ENCODE measurements at places on chromosomes 4 and X.

- no peak for DNase-seq
Observed at GRCh38 chrX:154695911-154696675, 42.7 kb upstream of the CTAG2 start.

DNA sequence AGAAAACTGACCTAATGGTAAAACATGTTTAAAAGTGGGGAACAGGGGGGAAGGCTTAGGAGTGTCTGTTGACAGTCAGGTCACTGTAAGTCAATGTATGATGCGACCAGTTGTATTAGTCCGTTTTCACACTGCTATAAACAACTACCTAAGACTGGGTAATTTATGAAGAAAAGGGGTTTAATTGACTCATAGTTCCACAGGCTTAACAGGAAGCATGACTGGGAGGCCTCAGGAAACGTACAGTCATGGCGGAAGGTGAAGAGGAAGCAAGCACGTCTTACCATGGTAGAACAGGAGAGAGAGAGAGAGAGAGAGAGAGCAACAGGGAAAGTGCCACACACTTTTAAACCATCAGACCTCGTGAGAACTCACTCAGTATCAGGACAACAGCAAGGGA lies 13.0 kb upstream of the PLAC1 start:
- no peak for DNase-seq

DNA sequence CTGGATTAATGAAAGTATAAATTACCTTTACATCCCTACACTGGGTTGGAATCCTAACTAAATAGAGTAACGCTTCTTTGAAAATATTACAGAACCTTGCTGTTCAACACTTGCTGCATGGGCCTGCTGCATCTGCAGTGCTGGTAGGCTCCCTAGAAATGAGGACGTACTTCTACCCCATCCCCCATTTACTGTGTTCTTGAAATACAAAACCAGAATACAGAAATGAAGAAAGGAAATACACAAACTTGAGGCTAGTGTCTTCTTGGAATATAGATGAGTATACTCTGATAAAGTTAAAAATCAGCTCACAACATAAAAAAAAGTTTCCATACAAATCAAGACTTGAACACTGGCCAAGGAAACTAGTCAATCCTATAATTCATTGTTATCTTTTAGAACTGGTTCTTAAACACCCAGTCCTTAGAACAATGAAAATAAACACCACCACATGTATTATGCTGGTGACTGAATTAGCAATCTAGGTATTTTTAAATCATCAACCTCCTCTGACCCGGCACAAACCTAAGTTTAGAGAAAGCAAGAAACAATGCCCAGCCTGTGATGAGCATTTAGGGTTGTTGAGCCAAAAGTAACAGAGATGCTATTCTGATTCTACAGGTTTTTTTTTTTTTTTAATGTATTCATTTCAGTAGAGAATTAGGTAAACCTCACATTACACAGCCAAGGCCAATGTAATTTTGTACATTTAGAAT lies 49.7 kb downstream of the ATP8A1 start:
- no peak for DNase-seq

DNA sequence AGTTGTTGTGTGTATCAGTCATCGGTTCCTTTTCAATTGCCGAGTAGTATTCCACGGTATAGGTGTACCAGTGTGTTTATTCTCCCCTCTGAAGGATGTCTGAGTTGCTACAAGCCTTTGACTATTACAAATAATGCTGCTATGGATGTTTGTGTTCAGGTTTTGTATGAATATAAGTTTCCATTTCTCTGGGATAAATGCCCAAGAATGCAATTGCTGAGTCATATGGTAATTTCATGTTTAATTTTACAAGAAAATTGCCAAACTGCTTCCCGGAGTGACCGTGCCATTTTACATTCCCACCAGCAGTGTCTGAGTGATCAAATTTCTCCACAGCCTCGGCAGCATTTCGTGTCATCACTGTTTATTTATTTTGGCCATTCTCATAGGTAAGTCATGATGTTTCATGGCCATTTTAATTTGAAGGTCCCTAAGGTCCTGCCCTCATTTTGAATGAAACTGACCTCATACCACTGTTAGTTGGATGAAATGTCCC lies 73.9 kb downstream of the IRF2 start:
- no peak for DNase-seq

- no peak for DNase-seq
Observed at GRCh38 chr4:111842336-111842735, 302.9 kb upstream of the FAM241A start.

- no peak for DNase-seq
Observed at GRCh38 chrX:103734125-103734760, 23.5 kb downstream of the TMEM31 start.

- no peak for DNase-seq
Observed at GRCh38 chrX:83934220-83934619, 73.3 kb downstream of the CYLC1 start.

- no peak for DNase-seq
Observed at GRCh38 chr4:126591583-126591982, 1041.2 kb upstream of the INTU start.

DNA sequence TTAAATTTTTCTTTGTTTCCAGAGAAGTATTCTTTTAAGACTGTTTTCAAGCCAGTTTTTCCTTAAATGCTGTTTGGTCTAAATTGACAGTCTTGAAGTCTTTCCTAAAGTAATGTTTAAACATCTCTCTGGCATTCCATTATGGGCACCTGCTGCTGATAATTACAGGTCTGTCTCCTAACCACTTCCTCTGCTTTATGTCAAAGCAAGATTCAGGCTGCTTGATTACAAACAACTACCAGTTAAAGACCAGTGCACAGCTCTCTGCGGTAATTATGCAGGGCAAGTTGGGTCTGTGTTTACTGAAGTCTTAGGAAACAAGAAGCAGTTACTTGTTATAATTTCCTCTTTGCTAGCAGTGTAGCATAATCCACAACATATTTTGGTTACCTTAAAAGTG lies 17.6 kb downstream of the UNC5C start:
- DNase-seq: no peak

DNA sequence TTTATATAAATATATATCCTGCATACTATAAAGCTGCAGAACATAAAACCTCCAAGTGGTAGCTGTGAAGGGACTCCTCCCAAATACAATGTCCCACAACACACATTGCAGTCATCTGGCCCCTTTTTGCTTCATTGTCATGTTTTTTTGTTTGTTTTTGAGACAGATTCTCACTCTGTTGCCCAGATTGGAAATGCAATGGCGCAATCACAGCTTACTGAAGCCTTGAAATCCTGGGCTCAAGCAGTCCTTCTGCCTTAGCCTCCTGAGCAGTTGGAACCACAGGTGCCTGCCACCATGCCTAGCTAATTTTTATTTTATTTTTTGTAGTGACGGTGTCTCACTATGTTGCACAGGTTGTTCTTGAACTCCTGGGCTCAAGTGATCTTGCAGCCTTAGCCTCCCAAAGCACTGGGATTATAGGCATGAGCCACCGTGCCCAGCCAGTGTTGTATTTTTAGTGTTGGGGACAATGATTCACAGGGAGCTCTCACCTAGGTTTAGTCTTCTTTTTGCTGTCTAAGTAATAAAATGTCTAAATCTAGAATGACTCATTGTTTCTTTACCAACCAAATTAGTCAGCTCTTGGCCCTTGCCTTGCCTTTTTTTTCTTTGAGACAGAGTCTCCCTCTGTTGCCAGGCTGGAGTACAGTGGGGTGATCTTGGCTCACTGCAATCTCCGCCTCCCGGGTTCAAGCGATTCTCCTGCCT lies 24.0 kb upstream of the XIAP start:
- no peak for DNase-seq

DNA sequence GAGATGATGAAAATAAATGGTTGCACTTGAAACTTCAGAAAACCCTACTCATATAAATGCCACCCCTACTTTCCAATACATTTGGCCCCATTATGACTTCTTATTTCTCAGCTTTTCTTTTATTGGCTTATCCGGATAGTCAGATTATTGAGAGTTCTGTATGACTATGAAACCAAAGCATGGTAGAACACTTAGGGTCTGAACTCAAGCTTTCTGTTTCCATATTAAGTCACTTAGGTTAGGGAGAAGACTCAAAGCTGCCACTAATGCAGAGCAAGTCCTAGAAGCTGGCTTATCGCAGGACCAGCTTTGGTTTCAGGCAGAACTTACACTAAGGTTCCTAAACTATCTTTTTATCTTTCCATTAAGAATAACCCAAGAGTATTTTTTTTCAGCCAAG lies 229.9 kb upstream of the CPEB2 start:
- DNase-seq: no peak

DNA sequence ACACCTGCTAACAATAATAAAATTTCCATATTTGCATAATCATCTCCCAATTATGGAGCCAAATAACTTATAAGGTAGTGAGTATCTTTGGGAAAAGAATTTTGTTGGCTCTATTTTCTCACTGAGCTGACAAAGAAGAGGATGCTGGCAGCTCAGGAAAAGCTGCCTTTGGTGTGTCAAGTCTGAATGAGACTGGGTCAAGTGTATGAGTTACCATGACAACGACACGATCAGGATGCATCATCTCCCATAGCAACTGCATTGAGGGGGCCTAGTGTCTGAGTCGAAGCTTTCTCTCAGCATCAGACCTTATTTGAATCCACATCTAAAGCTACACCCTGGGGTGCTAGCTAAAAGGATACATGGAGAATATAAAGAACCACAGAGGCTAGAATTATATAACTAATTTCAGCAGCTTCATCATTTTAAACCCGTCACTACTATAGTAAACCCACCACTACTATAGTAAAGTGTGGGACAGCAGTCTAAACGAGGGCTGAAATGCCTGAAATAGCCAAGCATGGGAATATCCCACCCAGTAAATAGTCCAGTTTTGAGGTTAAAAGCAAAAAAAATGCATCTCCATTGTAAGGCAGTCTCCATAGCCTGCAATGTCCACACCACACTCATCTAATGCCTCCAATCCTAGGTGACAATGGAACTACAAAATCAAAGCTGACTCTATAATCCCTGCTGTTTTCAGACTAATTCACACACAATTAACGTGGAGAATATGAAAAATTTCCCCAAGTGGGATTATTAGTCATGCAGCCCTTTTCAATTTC lies 16.0 kb downstream of the GSPT2 start:
- DNase-seq: no peak

DNA sequence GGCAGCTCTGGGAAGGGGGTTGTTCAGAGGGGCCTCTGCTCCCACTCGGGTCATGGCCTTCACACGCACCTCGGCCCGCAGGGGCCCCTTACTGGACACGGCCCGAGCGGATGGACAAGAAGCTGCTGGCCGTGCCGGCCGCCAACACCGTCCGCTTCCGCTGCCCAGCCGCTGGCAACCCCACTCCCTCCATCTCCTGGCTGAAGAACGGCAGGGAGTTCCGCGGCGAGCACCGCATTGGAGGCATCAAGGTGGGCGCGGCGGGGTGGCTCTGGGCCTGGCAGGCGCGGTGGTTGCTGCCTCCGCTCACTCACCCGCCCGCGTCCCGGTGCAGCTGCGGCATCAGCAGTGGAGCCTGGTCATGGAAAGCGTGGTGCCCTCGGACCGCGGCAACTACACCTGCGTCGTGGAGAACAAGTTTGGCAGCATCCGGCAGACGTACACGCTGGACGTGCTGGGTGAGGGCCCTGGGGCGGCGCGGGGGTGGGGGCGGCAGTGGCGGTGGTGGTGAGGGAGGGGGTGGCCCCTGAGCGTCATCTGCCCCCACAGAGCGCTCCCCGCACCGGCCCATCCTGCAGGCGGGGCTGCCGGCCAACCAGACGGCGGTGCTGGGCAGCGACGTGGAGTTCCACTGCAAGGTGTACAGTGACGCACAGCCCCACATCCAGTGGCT lies 8.3 kb downstream of the FGFR3 start:
- DNase-seq: no peak

GRCh38 chr4:150694438-150694837 lies 112.5 kb downstream of the MAB21L2 start:
- DNase-seq: no peak

GRCh38 chr4:107008115-107008514 lies 28.0 kb downstream of the DKK2 start:
- DNase-seq: no peak

DNA sequence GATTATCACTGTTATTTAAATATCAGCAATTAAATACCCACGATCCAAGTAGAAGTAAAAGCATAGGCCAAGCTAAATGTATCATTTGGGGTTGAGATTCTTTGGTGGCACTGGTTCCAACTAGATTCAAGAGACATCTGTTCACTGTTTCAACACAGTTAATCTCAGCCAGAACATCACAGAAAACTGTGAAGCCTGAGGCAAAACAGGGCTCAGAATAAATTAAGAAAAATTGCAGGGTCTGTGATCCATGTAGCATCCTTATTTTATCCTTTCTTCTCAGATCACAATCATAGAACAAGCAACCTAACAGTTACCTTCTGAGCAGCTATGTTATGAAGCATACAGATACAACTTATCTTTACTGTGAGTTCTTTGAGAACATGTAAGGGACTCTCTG lies 23.7 kb downstream of the YTHDC1 start:
- DNase-seq: no peak

- no peak for DNase-seq
Observed at GRCh38 chrX:136047016-136047642, 61.9 kb downstream of the SLC9A6 start.

DNA sequence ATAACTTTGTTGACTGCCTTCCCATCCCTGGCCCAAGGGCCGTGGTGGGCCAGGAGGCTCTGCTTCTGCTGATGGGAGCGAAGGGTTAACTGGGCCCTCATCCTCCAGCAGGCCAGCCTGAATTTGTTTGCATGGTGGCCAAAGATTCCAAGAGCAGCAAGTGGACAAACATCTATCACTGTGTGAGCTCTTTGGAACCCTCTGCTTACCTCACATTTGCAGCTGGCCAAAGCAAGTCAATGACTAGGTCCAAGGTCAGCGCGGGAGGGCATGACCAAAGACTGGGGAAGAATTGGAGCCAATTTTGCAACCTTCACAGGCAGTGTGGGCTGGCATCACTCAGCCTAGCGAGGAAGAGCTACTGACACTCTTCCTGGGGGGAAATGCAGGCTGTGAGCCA lies 67.8 kb upstream of the ATP6AP2 start:
- DNase-seq: no peak

DNA sequence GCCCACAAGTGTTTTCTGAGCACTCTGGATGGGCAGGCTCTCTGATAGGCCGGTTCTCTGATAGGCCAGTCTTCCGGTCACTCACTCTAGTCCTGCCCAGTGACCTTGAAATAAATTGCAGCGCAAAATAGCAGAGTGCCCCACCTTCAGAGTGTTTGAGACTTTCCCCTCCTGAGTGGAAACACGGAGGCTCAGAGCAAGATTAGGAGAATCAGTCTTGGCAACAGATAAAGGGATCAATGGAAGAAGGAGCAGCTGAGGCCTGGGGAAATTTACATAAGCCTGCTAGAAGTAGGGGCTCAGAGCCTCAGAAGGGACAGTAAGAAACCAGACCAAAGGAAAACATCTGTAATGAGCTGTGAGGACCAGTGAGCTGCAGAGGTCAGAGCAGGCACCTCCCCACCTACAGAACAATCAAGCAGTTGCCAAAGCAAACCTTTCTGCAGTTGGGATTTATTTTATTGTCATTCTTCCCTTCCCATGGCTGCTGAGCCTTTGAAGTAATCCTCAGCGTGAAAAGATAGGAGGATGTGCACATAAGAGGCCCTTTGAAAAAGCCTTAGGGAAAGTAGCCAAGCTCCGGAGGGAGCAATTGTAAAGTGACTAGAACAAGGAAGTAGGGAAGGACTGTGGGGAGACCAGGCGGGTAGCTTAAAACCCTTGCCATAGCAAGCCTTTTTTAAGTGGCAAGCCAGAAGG lies 89.1 kb upstream of the TSPAN5 start:
- DNase-seq: no peak

GRCh38 chrX:109270580-109271484 lies 211.1 kb downstream of the GUCY2F start:
- no peak for DNase-seq
